Left ventricle myocardium inferior (tissue), 1 donor: ENCODE measurements at places on chromosomes 2 and 18. TPM values are rescaled to one million over a fixed set of nuclear protein-coding genes. Genes with fewer than 3 reads are reported as not detected.
A peak's percentile ranks its signal among the peaks of the same experiment; 100 is the strongest.

The KLHL41 gene
- total RNA-seq: 163 TPM

The ASPRV1 gene
- total RNA-seq: 0.63 TPM

The TMEM150A gene
- total RNA-seq: 10.1 TPM

- DNase-seq: no peak
These were observed 342.5 kb upstream of the NXPH2 start for GRCh38 chr2:139122711-139123158.

GRCh38 chr2:166891727-166892126, 3.4 kb downstream of the XIRP2 start:
- no peak for DNase-seq

GRCh38 chr2:11662882-11663281, 7.1 kb downstream of the NTSR2 start:
- no peak for DNase-seq

DNA sequence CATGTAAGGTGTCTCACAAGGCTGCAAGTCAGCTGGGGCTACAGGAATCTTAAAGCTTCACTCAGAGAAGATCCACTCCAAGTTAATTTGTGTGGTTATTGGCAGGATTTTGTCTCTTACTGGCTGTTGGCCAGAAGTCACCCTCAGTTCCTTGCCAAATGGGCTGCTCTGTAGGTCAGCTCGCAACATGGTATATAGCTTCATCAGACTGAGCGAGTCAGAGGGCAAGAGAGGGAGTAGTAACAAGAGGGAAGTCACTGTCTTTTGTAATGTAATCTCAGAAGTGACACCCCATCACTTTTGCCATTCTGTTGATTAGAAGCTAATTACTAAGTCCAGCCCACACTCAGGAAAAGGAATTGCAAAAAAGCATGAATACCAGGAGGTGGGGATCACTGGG, 119.5 kb downstream of the LRRTM1 start:
- DNase-seq: no peak

GRCh38 chr2:240627736-240628506, 2.6 kb downstream of the GPR35 start:
- peak; percentile 0 for DNase-seq

GRCh38 chr2:86370579-86370978, 33.2 kb upstream of the REEP1 start:
- DNase-seq: no peak
